CD4-positive, alpha-beta T cell treated with Interferon gamma for 1 hour (primary cell): ENCODE measurements at places on chromosomes 1 and 21.
A peak's percentile ranks its signal among the peaks of the same experiment; 100 is the strongest.

DNA sequence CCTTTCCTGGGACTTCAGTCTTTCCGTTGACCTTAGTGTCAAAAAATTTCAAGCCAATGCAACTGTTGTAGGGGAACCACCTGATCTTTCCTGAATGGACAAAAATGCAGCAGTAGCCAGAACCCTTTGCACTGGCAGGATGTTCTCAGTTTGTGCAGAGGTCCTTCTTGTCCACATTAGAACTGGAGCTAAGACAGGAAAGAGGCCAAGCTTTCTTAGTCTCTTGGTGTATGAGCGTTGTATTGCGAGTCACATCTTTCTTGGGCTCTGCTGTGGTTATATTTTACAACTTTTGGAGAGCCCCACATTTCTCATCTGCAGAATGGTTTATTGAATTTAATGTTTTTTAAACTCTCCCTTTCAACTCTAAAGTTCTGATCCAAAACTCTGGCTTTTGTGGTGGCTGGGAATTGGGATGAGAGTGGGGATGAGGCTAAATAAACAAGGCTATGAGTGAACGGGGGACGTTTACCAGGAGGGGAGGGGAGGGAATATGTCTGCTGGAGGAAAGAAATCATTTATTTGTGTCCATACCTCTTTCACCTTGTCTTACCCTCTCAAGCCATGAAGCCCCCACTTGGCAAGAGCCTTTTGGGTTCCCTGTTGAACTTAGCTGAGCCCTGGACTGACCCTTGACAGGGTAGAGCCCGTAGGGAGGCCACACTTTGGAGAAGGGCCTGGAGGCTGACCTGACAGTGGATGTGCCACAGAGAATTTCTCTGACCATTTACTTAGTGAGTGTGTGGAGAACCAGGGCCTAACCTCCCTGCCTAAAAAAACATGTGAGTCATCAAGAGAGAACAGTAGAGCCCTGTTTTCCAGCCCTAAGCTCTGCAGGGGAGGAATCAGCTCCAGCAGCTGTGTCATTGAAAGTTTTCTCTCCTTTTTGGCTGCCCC lies 586 bp downstream of the CHI3L2 start:
- DNase-seq, result no peak

- DNase-seq, result no peak
These were observed 284.1 kb downstream of the BRINP3 start for GRCh38 chr1:190193508-190194115.

DNA sequence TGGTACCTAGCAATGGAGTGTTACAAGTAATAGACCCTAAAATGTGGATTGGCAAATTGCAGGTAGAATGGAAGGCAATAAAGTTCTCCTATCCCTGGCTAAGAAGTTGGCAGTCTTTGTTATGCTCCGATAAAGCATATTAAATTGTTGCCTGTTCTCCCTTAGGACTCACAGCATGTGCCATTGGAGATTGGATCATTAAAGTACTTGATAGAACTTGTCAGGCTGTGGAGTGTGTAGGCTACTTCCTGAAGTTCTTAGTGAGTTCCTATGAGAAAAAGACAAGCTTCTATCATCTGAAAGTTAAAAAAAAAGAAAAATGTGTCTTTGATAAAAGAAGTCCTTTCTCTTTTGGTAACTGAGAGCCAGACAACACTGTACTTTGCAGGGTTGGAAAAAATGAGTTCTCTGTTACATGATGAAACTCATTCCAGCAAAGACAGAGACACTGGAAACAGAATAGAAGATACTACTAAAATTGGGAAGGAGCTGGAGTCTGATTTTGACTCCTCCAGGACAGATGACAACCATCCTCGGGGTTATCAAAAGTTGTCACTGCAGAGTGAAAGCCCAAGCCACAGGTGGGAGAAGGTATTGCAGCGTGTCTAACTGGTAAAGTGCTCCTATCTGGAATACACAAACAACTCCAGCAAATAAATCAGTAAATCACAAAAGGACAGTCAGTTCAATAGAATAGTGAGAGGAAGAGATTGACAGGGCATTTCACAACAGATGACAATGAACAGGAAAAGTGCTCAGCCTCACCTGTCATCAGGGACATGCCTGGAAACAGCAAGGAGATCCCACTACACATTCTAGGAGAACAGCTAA lies 87.5 kb upstream of the WDR26 start:
- DNase-seq, result no peak

GRCh38 chr1:35500439-35500838 lies 56.8 kb downstream of the KIAA0319L start:
- DNase-seq, result no peak

DNA sequence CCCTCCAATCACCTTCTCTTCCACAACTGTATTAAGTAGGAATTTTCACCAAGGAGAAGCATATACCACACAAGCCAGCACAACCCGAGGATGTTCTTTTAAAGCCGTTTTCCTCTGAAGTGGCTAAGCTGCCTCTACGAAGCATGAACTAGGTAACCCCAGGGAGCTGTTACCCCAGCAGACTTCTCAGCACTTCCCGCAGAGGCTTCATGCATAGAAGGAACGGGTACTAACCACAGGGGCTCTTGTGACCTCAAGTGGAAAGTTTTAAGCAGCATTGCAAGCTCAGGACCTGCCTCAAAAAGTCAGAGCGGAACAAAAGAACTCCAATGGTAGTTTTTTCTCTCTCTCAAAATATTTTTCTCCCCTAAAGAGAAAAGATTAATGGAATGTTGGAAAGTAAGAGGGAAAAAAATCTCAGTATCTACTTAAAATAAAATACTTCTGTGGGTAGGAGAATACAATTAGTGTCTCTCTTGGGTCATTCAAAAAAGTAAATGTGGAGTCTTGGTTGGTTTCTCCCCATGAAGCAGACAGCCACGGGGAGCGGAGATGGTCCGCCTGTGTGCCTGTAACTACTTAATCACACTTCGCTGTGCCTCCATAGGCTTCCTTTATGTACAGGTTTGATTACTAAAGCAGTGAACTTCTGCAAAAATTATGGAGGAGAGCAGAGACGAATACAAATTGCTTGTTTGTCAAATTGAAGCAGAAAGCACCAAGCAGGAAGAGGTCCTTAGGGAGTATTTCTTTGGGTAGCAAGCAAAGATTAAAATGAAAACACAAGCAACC lies 40.9 kb downstream of the STX6 start:
- DNase-seq, result peak; percentile 13

GRCh38 chr1:38463074-38463473 lies 396.5 kb downstream of the RRAGC start:
- no peak for DNase-seq

- no peak for DNase-seq
These were observed 1456.1 kb downstream of the BRINP3 start for GRCh38 chr1:189021577-189021976.

- DNase-seq, result no peak
These were observed 1.3 kb downstream of the GNG12 start for GRCh38 chr1:67831850-67832513.

DNA sequence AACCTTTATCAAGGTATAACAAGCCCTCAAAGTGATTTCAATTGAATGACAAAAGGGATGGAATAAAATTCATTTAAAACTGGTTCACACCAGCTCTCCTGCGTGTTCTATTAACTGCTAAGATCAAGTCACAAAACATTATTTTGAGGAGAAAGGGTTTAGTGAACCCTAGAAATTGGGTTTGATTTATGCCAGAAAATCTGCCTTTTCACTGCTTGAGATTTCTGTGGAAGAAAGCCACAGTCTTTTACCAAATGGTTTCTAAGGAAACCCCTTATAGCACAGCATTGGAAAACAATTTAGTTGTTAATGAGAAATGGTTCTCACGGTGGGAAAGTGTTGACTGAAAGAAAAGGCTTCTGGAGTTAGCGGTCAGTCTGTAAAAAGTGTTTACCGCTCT lies 43.6 kb upstream of the DPH5 start:
- no peak for DNase-seq

GRCh38 chr21:33240404-33240803 lies 10.7 kb downstream of the IFNAR2 start:
- no peak for DNase-seq

- DNase-seq, result no peak
These were observed 292.8 kb upstream of the VAMP3 start for GRCh38 chr1:7478142-7478790.

DNA sequence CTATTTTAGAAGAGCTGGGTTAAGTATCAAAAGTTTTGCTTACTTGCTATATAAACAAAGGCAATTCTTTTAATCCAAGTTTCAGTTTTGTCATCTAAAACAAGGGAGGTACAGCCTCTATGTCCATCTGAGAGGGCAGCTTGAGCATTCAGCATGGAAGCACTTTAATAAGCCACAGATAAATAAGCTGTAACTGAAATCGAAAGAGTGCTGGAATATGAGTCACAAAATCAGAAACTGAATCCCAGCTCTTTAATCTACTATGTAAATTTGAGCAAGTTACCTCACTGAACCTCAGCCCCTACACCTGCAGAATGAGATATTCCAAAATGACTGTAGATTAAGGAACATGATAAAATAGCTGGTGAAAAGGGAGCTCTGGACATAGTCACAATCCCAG lies 80.0 kb upstream of the HP1BP3 start:
- DNase-seq, result no peak

- DNase-seq, result no peak
These were observed 1011.8 kb upstream of the NCAM2 start for GRCh38 chr21:19986396-19986795.

GRCh38 chr1:60765204-60765603 lies 317.2 kb upstream of the NFIA start:
- no peak for DNase-seq

DNA sequence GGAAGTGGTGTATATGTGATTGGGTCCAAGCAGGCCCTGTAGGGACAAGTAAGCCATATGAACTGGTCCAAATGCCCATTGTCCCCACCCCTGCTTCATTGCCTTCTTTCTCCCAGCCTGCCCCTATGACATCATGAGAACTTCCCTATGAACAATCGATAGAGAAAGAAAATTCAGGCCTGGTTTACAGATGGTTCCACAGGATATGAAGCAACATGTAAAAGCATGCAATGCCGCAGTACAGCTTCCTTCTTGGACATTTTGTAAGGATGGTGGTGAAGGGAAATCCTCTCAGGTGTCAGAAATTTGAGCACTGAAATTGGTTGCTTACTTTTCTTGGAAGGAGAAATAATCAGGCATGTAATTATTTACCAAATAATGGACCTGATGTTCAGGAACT lies 581.7 kb downstream of the MRPL39 start:
- DNase-seq, result no peak

DNA sequence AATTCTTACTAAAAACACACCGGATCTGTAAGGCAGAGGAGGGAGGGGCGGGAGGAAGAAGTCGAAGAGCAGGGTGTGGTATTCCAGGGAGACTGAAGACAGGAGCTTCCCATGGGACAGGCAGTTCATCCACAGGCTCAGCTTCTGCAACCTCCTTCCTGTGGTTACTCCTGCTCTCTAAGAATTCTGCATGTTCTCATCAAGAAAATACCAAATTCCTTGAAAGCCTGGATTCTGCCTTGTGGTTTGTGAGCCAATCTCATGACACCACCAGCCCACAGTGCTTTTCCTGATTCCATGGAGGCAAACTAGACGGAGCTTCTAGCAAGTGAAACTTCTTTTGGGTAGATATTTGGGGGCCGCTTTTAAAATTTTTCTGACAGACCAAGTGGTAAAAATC lies 1.1 kb upstream of the ST6GALNAC3 start:
- DNase-seq, result no peak

DNA sequence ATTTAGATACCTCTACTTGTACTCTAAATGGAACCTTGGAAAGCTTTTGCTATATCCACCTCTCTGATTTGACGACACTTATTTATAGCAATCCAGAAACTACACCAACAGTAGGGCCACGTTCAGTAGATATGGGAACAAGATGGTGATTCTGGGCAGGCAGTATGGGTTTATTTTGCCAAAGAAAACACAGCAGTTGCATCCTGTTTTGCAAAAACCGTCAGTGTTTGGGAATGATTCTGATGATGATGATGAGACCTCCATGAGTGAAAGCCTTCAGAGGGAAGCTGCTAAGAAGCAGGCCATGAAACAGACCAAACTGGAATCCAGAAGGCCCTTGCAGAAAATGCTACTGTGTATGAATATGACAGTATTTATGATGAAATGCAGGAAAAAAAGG lies 41.5 kb upstream of the NEXN start:
- DNase-seq, result no peak

DNA sequence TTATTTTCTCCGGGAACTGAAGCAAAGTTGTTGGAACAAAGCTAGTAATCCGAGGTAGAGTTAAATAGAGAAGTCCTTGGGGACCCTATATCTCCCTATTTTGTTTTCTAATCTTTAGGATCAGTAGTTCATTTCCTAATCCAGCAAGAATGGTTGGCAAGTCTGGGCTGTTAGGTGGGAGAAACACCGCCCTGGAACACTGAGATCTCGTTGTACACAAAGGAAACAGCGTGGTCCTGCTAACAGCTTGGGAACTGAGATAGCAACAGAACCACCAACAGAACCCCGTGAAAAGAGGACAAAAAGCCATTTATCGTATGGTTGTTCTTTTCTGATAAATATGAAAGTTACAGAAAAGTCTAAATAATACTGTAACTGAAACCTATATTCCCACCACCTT lies 121.9 kb upstream of the CDC42BPA start:
- DNase-seq, result no peak

DNA sequence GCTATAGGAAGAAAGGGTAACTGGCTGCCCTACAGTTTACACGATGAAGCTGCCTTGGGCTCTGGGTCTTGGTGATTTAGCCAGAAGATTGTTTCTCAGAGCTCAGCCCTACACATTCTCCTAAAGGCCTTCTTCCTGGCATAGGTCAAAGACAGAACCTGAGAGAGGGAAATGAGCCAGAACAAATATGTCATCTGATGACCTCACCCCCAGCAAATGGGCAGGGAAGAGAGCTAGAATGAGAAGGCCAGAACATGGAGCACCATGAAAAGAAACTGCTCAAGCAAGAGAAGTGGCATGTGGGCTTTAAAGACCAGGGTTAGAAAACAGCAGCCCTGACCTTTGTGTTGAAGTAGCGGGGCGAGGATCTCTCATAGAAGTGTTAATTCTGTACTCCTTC lies 5.5 kb upstream of the ILDR2 start:
- DNase-seq, result no peak

DNA sequence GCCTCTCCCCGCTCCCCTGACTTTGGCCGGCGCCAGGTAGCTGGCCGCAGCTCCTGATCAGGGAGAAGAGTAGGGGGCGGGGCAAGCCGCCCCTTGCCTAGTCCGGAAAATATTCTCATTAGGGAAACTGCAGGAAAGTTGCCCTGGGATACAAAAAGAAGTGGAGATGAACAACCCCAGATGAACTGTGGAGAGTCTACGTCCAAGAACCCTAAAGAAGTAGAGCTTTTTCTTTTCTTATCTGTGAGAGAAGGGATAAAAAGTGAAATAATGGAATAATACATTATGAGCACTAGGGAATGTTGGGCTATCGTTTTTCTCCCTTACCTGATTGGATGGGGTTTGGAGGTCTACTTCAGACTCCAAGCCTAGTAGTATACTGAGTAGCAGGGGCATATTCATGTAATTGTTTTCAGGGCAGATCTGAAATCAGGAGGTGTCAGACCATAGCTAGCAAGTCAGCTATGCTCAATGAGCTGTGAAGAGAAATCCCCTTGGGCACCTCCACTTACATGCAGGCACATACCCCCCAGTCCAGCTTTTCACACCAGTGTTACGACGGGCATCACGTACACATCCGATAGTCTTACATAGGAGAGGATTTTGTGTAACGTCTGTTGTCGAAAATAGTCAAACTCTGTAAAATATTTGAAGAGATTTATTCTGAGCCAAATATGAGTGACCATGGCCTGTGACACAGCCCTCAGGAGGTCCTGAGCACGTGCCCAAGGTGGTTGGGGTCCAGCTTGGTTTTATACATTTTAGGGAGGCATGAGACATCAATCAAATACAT lies 1.7 kb upstream of the DUSP10 start:
- peak; percentile 31 for DNase-seq

GRCh38 chr1:53104289-53104913 lies 38.0 kb downstream of the SLC1A7 start:
- DNase-seq, result no peak
